Left ventricle myocardium inferior (tissue), 1 donor: ENCODE measurements at places on chromosomes 7 and 10. TPM values are rescaled to one million over a fixed set of nuclear protein-coding genes. Genes with fewer than 3 reads are reported as not detected.
A peak's percentile ranks its signal among the peaks of the same experiment; 100 is the strongest.

The HOXA1 gene
- not detected for total RNA-seq

The ZNF37A gene
- 8.9 TPM for total RNA-seq

The BMPER gene
- total RNA-seq, result 2.9 TPM

The CDHR3 gene
- 11.4 TPM for total RNA-seq

- DNase-seq, result no peak
- H3K4me3 ChIP-seq, result no peak overlapping the region
- peak overlapping the region; percentile 11 for H3K27ac ChIP-seq
- no peaks in the 10 kb centered on the region for H3K36me3 ChIP-seq
These were observed 38.9 kb upstream of the ANKRD1 start for GRCh38 chr10:90959826-90960225.

GRCh38 chr7:15430911-15431310 is 130.9 kb downstream of the AGMO start:
- no peaks in the 10 kb centered on the region for H3K27me3 ChIP-seq
- no peak for DNase-seq
- H3K27ac ChIP-seq, result no peak overlapping the region
- no peaks in the 10 kb centered on the region for H3K36me3 ChIP-seq

DNA sequence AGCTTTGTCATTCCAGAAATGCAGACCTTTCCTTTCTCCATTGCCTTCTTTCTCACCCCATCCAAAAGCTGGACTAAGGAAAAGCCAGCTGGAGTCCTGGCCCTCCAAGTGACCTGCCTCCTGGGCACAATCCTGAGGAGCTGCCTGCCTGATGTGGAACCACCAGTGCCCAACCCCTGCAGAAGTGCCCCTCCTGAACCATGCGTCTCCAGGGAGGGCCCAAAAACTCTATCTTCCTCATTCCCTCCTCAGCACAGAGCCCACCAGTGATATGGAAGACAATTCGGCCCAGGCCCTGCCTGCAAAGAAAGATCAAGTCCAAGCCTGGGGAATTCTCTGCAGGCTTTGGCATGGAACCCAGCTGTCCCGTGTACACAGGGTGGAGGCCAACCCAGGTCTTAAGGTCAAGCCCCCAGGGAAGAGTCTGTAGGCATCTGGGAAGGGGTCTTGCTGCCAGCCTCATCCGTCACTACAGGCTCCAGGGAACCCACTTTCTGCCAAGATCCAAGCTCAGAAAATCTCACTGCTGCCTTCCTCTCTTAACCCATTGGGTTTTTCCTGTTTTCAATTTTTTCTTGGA is 3.5 kb upstream of the GRID1 start:
- peaks cover 90% of the 10 kb centered on the region for H3K27me3 ChIP-seq
- no peak overlapping the region for H3K27ac ChIP-seq
- peaks cover 21% of the 10 kb centered on the region for H3K4me1 ChIP-seq
- H3K36me3 ChIP-seq, result no peaks in the 10 kb centered on the region

DNA sequence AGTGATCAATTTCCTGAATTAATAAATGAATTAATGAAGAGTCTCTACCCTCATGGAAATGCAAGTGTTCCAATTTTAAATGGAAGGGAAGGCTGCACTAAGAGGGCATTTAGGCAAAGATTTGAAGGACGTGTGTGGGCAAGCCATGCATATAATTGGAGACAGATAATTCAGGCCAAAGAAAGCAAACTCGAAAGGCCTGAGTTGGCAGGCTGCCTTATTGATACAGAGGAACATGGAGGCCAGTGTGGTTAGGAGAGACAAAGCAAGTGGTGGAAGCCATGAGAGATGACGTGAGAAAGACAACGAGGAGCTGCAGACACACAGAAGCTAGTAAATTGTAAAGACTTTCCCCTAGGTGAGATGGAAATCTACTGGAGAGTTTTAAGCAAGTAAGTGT is 15.4 kb upstream of the PCLO start:
- H3K4me3 ChIP-seq, result no peak overlapping the region
- DNase-seq, result no peak
- H3K4me1 ChIP-seq, result no peaks in the 10 kb centered on the region
- H3K27me3 ChIP-seq, result no peaks in the 10 kb centered on the region
- no peak overlapping the region for H3K27ac ChIP-seq

DNA sequence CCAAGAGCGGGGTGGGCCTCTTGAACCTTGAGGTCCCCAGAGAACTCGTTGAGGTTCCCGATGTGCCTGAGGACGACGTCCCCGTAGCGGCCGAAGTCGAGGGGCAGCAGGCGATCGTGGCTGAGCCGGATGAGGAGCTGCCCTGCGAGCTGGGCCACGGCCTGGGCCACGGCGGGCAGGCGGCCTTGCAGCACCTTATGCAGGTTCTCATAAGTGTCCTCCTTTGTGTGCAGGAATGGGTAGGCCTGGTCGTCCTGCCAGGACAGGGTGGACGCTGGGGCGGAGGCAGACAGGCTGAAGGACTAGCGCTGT is 14.2 kb downstream of the TFR2 start:
- H3K36me3 ChIP-seq, result no peaks in the 10 kb centered on the region
- H3K4me3 ChIP-seq, result no peak overlapping the region

DNA sequence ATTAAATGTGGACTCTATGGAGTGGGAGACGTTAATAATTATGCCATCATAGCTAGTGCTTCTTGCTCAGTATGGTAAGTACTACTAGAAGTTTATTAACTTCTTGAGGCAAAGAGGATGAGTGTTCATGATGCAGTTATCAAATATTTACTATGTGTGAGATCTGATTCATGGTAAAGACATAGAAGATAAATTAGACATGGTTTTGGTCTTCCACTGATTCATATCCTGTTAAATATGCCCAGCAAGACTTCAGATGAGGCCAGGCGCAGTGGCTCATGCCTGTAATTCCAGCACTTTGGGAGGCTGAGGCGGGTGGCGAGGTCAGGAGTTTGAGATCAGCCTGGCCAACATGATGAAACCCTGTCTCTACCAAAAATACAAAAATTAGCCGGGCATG is 547.1 kb upstream of the ANKRD30A start:
- H3K27me3 ChIP-seq, result no peaks in the 10 kb centered on the region
- DNase-seq, result no peak
- no peak overlapping the region for H3K27ac ChIP-seq
- peaks cover 6% of the 10 kb centered on the region for H3K4me1 ChIP-seq
- H3K36me3 ChIP-seq, result no peaks in the 10 kb centered on the region

DNA sequence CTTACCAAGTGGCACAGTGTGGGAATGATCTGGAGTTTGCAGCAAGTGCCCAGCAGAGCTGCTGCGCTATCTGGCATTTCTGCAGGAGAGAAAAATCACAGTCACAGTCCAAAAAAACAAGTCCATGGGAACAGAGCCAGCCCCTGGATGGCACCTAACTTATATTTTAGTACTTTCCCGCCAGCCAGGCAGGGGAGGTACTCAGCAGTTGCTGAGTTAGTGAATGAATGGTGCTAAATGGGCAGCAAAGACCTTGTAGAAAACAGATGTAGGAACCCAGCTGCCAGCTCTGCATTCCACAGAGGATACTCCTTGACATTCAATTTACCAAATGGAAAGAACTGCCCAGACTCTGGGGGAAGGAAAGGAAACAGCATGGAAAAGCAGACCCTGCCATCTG is 54.5 kb downstream of the GSDME start:
- H3K27me3 ChIP-seq, result no peaks in the 10 kb centered on the region
- DNase-seq, result no peak
- no peak overlapping the region for H3K4me3 ChIP-seq
- H3K36me3 ChIP-seq, result no peaks in the 10 kb centered on the region
- H3K27ac ChIP-seq, result no peak overlapping the region

DNA sequence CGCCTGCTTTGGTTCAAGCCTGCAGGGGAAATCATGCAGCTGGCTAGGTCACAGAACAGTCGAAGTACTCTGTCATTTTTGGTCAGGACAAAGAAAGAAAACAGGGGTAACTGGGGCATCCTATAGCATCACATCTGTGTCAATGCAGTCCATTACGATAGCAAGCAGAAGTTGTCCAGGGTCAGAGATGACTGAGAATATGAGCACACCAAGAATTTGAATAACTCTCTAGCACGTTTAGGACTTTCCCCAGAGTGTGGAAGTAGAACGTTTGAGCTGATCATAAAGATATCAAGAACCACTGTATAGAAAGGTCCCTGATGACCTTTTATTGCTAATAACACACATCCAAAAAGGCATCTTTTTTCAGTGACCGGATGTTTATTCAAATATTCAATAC is 12.7 kb upstream of the HECW1 start:
- H3K36me3 ChIP-seq, result no peaks in the 10 kb centered on the region
- DNase-seq, result no peak
- H3K4me1 ChIP-seq, result no peaks in the 10 kb centered on the region
- peaks cover 33% of the 10 kb centered on the region for H3K27me3 ChIP-seq

DNA sequence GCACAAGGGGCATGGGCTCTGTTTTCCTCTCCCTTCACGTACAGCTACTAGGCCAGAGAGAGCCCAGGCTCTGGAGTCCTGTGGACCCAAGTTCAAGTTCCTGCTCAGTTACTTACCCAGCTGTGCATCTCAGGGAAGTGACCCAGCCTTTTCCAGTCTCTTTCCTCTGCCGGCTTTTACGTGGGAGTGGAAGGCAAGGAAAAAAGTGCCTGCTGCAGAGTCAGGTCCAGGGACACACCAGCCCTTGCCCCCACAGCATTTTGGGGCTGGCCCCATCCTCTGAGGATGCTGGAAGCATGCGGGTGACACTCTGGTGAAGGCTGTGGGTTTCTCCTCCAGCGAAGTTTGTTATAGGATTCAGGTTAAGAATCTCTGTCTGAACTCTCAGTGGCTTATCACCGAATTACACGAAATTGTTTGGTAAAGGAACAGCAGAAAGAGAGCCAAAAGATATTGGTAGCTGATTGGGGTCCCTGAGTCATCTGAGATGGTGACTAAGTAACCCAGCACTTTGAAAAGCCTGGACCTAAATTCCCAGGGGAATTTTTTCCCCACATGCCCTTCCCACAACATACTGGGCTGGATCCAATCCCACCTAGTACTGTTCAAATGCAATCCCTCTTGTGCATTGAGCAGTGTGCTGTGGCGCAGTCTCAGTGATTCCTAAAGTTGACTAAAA is 424.3 kb downstream of the RPS24 start:
- H3K27me3 ChIP-seq, result peaks cover 11% of the 10 kb centered on the region
- no peak overlapping the region for H3K4me3 ChIP-seq
- H3K27ac ChIP-seq, result no peak overlapping the region
- DNase-seq, result no peak
- H3K4me1 ChIP-seq, result no peaks in the 10 kb centered on the region

DNA sequence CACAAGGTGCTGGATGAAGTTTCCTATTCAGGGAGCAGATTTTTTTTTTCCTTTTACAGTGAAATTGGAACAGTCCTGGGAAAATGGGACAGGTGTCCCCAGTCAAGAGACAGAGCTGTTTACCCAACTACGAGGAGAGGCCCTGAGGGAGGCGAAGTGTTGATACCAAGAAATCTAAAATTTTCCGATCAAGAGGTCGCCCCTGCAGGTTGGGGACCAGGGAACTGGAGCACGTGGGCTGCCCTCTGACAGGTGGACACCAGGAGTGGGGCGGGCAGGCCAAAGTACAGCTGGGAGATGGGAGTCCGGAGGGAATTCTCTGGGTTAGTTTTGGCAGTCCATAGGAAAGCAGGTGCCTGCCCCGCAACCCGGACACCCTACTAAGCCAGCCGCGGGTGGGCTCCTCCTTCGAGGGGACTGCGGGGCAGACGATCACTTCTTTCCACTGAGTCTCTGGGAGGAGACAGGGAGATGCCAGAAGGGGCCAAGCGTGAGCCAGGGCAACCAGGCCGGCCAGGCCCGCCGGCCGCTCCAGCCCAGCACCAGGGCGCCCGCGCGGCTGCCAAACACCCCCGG is 965 bp upstream of the CAMK1D start:
- no peaks in the 10 kb centered on the region for H3K36me3 ChIP-seq
- peak overlapping the region; percentile 87 for H3K27ac ChIP-seq
- H3K27me3 ChIP-seq, result no peaks in the 10 kb centered on the region
- H3K4me3 ChIP-seq, result peak overlapping the region; percentile 92
- H3K4me1 ChIP-seq, result peaks cover 35% of the 10 kb centered on the region
